Stimulated activated CD8-positive, alpha-beta memory T cell treated with anti-CD3 and anti-CD28 coated beads, Interleukin-12 subunit alpha, Interleukin-12 subunit beta, amount 100 ng/mL, for 4 hours (primary cell): ENCODE measurements at places on chromosomes 5 and 9.

DNA sequence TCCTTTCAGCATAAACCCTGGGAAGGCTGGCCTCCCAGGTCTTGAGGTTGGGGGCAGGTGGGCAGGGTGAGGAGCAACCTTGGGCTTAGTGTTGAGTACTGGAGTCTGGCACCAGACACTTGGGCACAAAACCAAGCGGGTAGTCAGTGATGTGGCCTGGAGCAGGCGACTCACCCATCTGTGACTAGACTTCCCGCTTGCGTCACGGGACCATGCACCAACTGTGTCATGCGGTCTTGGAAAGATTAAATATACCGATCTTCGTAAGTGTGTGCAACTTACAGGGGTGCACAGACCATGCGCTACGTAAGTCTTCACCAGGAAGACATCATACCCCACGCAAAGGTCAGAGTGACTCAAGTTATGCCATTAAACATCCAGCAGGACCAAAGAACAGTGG lies 304.4 kb upstream of the IRX4 start:
- no peak for DNase-seq

DNA sequence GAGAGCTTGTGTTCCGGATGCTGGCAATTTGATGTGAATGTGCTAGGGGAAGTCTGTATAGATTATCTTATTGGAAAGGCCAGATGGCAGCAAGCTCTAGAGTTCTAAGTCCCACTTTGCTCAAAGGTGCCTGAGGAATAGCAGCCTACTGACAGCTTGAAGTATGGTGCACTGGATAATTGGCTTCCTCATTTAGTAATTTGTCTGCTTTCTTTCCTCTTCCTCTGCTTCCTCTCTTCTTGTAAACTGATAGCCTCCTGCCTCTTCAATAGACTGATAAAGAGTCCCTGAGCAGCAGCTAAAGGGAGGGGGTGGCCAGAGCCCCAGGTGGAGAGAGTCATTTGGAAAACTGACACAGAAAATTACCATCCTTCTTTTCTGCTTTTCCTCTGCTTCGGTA lies 177.3 kb downstream of the FGF1 start:
- DNase-seq: no peak

DNA sequence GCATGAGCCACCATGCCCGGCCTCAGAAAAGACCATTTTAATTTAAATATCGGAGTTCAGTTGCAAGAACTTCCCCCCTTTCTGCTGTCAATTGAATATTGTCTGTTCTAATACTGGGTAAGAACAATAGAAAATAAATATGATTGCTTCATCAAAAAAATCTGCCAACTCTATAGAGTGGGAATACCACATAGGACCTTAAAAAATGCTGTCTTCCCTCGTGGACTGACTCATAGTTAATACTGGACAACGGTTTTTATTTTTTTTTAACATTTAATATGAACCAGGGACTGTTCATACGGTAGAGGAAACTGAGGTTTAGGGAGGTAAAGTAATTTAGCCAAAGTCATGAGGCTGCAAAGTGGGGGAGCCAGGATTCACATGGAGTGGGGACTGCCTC lies 9.7 kb downstream of the ZNF462 start:
- no peak for DNase-seq

GRCh38 chr9:129632460-129632859 lies 6.5 kb downstream of the NTMT1 start:
- DNase-seq: no peak
